ENCODE measurements at places on chromosomes 4 and X.

DNA sequence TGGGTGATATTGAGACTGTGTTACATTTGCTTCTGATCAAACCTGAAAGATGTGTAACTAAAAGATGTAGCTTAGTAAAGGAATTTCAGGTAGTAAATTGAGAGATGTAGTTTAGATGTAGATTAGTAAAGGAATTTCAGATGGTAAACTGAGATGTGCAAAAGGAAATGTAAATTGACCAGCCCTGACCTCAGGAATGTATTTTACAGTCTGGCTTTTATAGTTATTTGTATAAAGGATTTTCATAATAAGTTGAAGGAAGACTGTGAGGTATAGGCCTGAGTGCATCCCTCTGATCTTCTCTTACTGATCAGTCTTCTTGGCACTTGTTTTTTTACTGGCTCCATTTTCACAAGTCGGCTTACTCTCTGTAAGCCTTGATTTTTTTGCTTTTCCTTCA is 3.2 kb downstream of the KLHL2 start:
- no peak for DNase-seq

GRCh38 chr4:110533940-110534339 is 58.0 kb downstream of the ENPEP start:
- DNase-seq = no peak

- no peak for DNase-seq
Measured at GRCh38 chrX:19563327-19563726, 48.0 kb upstream of the MAP3K15 start.

- DNase-seq = no peak
Measured at GRCh38 chr4:184165291-184165690, 52.4 kb downstream of the ENPP6 start.

- DNase-seq = no peak
Measured at GRCh38 chr4:40475609-40476008, 140.5 kb downstream of the CHRNA9 start.

- DNase-seq = peak; percentile 9
Measured at GRCh38 chr4:3041192-3042142, 32.9 kb downstream of the HTT-AS start.

DNA sequence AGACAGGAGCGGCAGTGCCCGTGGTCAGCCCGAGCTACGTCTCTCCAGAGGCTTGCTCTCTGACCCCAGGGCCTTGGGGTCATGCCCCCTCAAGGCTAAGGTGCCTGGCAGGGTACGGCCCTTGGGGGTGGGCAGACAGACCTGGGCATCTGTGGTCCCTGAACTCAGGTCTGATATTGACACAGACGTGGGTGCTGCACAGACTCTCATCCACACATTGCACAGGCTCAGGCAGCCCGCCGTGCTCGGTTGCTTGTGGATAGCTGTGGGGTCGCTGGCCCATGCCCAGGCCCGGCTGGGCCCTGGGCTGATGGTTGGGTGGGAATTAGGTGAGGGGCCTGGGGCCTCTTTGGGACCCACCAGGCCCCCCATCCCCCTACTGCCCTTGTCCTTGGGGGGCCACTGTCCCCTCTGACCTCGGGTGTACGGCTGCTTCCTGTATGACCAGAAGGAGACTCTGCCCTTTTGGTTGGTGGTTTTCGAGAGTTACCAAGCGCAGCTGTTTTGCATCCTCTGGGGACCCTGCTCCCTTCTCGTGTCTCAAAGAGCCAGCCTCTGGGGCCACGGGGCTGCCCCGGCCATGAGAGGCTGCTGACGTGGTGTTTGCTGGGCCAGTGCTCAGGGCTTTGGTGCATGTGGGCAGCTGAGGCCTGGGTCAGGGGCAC is 10.1 kb downstream of the FGFRL1 start:
- DNase-seq = no peak

- DNase-seq = no peak
Measured at GRCh38 chr4:183888564-183888963, 16.5 kb upstream of the STOX2 start.

- DNase-seq = no peak
Measured at GRCh38 chrX:40084471-40085101, 13.2 kb downstream of the BCOR start.

DNA sequence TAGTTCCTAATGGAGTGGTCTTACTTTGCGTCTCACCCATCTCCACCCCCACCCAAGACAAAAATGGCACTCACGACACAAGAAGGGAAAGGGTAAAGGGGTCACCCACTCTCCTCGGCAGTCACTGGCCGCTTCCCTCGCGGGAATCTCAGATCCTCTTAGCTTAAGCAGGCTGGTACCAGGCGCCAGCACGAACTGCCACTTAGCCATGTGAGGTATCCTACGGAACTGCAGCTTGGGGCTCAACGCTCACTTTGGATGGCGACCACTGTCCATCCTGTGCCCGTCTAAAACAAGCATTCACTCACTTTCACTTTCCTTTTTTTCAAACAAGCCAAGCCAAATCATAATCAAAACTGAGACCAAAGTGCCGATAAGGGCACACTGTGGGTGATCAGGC is 14.6 kb upstream of the MAGIX start:
- no peak for DNase-seq

DNA sequence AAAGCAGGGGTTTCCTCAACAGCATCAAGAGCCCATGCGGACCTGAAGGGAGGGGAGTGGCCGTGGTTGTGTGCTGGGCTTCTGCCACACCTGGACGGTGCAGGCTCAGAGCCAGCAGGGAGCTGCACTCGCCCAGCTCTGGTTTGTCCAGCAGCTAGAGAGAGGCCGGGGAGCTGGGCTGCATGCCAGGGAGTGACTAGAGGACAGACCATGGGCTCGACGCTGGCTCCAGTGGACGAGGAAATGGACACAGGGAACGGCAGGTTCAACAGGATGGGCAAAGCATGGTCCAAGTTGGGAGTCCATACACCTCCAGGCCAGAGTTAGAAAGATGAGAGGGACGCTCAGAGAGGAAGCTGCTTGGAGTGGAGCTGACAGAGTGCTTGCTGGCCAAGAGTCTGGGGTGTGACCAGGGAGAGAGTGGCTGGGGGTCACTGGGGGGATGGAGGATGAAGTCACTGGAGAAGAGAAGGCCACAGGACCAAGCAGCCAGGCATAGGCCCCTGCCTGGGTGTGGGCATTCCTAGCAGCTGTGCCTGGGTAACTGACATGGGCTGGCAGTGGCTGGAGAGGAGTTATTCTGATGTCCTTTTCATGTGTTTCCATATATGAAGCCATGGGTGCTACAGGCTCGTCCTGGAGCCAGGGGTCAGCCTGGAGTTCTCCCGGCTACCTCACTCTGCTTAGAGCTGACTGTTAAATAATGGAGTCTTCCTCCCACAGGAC is 42.8 kb downstream of the HTT-AS start:
- no peak for DNase-seq

- DNase-seq = no peak
Measured at GRCh38 chr4:1993169-1993516, 15.6 kb downstream of the NELFA start.

- DNase-seq = no peak
Measured at GRCh38 chr4:8508266-8508665, 67.7 kb downstream of the TRMT44 start.

DNA sequence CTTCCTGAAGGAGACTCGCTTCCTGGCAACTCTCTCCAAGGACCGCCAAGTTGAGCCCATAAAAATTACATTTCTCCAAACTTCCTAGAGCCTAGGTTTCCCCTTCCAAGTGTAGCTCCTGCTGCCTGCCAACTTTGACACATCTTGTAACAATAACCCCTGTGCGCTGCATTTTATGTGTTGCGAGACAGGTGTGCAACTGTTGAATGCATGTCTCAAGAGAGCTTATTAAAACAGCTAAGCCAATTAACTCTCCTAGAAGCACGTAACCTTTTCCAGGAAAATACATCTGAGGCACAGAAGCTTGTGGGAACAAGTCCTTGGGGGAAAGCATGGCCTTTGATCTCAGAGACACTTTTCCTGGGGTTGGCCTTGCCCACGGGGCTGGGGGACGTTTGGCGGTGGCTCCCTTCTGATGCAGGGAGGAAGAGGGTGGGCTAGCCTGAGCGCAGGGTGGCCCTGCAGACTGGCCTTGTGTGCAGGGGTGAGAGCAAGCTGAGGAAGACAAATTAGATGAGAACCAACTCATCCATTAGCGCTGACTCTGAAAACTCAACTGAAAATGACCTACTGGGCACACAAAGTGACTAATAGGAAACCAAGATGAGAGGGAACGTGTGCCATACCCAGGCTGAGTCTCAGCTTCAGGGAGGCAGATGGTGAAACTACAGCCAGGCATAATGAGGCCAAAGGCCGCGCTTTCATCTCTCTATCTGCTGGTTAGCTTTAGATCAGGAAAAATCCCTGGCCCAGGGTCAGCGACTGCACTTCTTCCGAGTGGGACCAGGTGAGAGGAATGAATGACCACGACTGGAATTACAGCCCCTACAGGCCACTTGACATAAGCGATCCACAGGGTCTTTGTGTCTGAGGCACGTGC is 75.3 kb downstream of the ENPP6 start:
- DNase-seq = no peak

DNA sequence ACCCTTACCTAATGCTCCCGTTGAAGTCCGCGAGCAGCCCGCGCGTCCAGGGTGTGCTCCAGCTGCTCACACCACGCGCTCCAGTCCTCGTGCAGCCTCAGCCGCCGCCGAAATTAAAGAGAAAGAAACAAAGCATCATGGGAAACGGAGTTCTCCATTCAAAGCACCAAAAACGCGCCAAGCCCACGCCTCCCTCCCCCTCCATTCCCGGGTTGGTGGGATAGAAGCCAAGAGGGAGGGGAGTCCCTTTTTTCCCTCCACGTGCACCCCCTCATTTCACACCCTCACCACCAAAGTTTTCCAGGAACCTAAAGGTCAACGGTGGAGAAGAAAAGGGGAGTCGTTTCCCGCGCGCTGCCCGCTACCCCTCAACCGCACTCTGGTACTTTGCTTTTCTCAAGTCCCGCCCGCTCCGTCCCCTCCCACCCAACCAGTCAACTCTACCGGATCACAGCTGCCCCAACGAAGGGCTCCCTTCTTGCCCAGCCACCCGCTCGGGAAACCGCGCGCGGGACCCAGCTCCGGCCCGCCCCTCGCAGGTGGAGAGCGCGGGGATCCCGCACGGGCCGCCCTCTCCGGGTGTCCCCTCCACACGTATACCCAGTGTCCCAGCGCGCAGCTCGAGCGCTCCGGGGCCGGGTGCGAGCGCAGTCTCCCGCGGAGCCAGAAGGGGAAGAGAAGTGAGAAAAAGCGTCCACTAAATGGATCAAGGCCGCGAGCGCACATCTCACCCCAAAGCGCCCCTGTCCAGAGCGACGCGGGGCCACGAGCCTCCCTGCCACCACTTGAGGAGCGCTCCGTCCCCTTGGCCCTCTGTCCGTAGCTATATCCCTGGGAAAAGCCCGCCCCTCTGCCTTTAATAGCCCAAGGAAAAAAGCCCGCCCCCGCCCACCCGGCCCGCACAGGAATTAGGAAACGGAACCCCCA is 65.1 kb upstream of the CCDC160 start:
- DNase-seq = no peak

- no peak for DNase-seq
Measured at GRCh38 chr4:17558941-17559708, 17.9 kb upstream of the LAP3 start.

DNA sequence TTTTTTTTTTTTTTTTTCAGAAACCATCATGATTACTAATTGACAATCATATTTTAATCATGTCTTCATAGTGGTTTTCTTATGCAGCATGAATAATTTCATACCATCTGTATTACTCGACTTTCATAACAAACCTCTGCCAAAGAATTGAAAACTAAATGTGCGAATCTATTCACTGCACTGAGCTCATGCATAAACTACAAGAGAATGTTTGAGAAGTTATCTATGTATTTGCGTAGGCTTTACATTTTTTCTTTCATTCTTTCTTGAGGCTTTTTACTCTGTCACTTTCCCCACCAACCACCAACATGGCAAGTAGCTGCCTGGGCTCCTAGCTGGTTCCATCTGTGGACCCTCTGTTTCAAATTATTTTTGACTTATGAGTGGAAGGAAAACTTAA is 1761.0 kb downstream of the STIM2 start:
- no peak for DNase-seq

- DNase-seq = no peak
Measured at GRCh38 chr4:149927514-149927913, 111.9 kb upstream of the IQCM start.

GRCh38 chr4:175373031-175373430 is 439.0 kb downstream of the GPM6A start:
- no peak for DNase-seq

- no peak for DNase-seq
Measured at GRCh38 chr4:165167650-165168049, 39.7 kb upstream of the KLHL2 start.

DNA sequence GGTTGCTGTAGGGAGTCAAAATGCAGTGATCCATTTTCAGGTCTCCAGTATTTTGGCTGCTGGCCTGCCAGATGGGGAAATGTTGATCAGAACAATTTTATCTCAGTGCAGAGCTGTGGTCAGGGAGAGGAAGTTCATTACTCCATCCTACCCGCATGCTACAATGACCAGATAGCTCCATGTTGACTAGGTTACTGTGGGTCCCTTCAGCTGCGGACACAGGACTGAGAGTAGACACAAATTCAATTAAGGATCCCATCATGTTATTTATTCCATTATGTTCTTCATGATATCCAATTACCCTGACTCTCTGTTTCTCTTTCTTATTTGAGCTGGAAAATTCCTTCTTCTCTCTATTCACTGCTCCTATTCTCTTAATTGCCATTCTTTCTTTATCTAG is 16.3 kb downstream of the SYNPO2 start:
- no peak for DNase-seq

DNA sequence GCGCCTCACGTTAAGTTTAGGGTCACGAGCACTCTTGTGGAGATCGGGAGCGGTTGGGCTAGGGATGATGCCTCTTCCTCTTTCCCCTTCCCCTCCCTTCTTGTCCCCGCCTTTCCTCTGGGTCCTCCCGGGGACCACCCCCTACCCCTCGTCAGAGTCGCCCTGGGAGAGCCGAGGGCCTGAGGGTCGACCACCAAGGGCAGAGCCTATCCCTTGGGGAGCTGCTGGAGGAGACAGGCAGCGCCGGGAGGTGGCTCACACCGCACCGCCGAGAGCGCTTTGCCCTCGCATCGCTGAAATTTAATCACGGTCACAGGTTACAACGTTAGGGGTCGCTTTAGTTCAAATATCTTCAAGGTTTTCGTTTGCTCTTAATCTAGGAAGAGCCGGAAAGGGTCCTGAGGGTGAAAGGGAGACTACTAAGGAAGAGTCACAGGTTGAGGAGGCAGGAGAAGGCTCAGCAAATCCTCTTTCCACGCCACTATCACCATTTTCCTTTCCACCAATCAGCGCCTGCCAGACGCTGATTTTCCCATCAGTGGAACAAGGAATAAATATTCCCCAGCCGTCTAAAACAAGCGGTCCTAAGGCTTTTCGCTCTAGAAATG is 528 bp upstream of the SNCA start:
- no peak for DNase-seq

GRCh38 chr4:10032625-10033024 is 11.3 kb upstream of the SLC2A9 start:
- no peak for DNase-seq

DNA sequence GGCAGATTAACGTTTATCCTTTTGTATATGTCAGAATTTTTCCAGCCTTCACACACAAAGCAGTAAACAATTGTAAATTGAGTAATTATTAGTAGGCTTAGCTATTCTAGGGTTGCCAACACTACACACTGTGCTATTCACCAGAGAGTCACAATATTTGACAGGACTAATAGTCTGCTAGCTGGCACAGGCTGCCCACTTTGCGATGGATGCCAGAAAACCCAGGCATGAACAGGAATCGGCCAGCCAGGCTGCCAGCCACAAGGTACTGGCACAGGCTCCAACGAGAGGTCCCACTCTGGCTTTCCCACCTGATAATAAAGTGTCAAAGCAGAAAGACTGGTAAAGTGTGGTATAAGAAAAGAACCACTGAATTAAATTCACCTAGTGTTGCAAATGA is 94.8 kb downstream of the TET2 start:
- DNase-seq = no peak
